ENCODE measurements at places on chromosomes 4 and X. TPM values are rescaled to one million over a fixed set of nuclear protein-coding genes. Genes with fewer than 3 reads are reported as not detected.

The PPEF2 gene
- not detected for total RNA-seq

The UBA1 gene
- 169 TPM for total RNA-seq

The CXCL1 gene
- total RNA-seq = not detected

The XK gene
- total RNA-seq = 2.0 TPM

The KLHL2 gene
- total RNA-seq = 21.1 TPM

The LRCH2 gene
- 2.8 TPM for total RNA-seq

The PFKFB1 gene
- not detected for total RNA-seq

The CLNK gene
- total RNA-seq = not detected

The FAM184B gene
- not detected for total RNA-seq

The ANXA10 gene
- total RNA-seq = 1.2 TPM

The NAA10 gene
- total RNA-seq = 210 TPM

The ESX1 gene
- total RNA-seq = not detected
